ENCODE measurements at places on chromosomes 7 and 10. TPM values are rescaled to one million over a fixed set of nuclear protein-coding genes. Genes with fewer than 3 reads are reported as not detected.

The TAS2R41 gene
- not detected for total RNA-seq

The OR6V1 gene
- total RNA-seq = not detected

The DPP6 gene
- not detected for total RNA-seq

The VWDE gene
- 1.0 TPM for total RNA-seq

The FGL2 gene
- total RNA-seq = not detected

The FAM237B gene
- not detected for total RNA-seq

The CALML3 gene
- 4.7 TPM for total RNA-seq

The TRIP6 gene
- total RNA-seq = 162 TPM

The SUGCT gene
- total RNA-seq = 143 TPM

The ATOH7 gene
- 0.07 TPM for total RNA-seq

The HPS6 gene
- total RNA-seq = 33.9 TPM

The SPDYE5 gene
- total RNA-seq = not detected

The GATA3 gene
- total RNA-seq = 8.3 TPM

The FAM131B gene
- 0.18 TPM for total RNA-seq

The GPR26 gene
- not detected for total RNA-seq

The CCDC3 gene
- 0.32 TPM for total RNA-seq

The OLAH gene
- total RNA-seq = not detected

The CD36 gene
- 0.20 TPM for total RNA-seq

The C1QL3 gene
- total RNA-seq = not detected

The UCMA gene
- total RNA-seq = not detected

The DOCK4 gene
- 37.2 TPM for total RNA-seq

The SFRP4 gene
- total RNA-seq = not detected

The NODAL gene
- total RNA-seq = 0.14 TPM

The TRIM74 gene
- 0.07 TPM for total RNA-seq

The GFRA1 gene
- total RNA-seq = 0.03 TPM

The CCDC172 gene
- not detected for total RNA-seq

The TRIM50 gene
- total RNA-seq = not detected

The ABCC2 gene
- 0.92 TPM for total RNA-seq

The MEST gene
- 42.3 TPM for total RNA-seq

The GPR141 gene
- not detected for total RNA-seq

The SRI gene
- total RNA-seq = 158 TPM

The TAS2R5 gene
- 0.63 TPM for total RNA-seq

The BAMBI gene
- 3.6 TPM for total RNA-seq

The LRIT1 gene
- total RNA-seq = not detected
